ENCODE measurements at places on chromosomes 2 and 18.

DNA sequence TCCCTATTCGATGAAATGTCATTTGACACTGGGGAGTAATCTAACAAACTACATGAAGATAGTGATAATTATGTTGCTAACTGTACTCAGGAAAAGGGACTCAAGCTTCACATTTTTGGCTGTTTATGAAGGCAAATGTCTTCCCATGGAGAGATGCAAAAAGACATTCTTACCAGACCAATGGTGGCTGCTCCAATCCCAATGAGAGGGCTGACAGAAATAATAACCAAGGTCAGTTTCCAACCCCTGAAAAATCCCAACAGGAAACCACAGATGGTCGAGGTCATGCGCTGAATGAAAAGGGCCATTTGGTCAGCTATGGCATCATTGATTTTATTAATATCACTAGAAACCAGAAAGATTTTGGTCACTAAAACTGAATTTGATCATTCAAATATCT lies 37.6 kb downstream of the ABCB11 start:
- no peak for DNase-seq

DNA sequence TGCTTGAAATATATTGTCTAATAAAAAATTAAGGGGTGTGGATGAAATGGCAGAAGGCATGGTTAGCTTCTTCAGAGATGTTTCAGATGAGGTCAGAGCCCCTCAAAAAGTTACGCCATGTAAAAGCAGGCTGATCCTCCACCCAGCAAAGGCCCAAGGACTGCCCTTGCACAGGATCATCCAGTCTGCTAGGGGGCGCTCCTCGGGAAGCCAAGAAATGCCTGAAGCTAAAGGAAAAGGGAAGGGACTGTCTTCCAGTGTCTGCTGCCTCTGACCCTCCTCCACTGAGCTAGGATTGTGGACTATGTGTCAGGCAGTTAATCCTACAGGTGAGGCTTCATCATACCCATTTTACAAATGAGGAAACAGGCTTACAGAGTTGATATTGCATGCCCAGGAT lies 33.8 kb upstream of the TEX51 start:
- peak; percentile 6 for DNase-seq

- no peak for DNase-seq
These were observed 66.5 kb upstream of the FIGN start for GRCh38 chr2:163802284-163802683.

GRCh38 chr2:63679252-63679855 lies 90.6 kb downstream of the MDH1 start:
- DNase-seq, result peak; percentile 85

GRCh38 chr2:237500681-237501424 lies 13.8 kb downstream of the MLPH start:
- DNase-seq, result peak; percentile 100

DNA sequence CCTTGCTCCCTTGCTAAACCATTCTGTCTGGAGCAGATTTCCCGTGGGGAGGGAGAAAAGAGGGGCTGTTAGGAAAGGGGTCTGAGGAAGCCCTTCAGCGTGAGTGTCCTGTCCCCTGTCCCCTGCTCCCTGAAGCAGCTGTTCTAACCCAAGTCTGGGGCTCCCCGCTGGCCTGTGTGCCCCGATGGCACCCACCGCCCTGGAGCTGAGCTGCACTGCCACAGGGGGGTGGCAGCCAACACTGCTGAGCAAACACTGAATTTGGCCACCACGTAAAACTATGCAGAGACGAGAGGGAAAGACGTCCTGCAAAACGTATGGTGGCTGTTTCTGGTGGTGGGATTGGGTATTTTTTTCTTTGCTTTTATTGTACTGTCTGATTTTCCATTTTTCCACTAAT lies 17.9 kb downstream of the KCNG2 start:
- no peak for DNase-seq

DNA sequence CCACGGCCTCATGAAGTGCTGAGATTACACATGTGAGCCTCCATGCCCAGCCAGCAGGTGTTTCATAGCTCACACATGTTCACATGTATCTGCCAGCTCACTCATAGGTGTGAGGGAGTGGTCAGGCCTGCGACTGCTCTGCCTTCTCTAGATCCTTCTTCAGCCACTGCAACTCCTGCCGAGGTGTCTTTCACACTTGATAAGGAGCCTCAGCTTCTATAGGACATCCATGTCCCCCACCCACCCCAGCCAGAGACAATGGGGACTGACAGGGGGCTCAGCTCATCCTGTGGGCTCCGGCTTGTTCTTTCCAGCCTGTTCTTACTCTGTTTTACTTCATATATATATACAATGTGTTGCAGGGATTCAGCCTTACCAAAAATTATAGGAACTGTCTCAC lies 286.5 kb upstream of the MGAT5 start:
- DNase-seq, result no peak

DNA sequence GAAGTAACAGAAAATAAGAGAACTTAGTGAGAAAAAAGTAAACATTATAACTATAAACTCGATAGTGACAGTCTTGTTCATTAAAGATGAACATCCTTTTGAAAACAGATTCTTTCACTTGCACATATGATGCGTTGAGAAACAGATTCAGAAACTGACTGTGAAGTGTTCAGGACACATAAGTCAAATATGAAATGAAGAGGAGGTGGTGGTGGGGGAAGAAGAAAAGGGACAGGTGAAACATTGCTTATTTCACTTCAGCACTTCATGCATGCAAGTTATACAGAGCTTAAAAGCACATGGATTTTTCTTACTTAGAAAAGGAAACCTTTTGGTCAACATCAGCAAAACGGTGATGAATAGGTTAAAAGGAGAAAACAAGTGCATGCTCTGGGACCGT lies 42.5 kb downstream of the STAT4 start:
- DNase-seq, result no peak

DNA sequence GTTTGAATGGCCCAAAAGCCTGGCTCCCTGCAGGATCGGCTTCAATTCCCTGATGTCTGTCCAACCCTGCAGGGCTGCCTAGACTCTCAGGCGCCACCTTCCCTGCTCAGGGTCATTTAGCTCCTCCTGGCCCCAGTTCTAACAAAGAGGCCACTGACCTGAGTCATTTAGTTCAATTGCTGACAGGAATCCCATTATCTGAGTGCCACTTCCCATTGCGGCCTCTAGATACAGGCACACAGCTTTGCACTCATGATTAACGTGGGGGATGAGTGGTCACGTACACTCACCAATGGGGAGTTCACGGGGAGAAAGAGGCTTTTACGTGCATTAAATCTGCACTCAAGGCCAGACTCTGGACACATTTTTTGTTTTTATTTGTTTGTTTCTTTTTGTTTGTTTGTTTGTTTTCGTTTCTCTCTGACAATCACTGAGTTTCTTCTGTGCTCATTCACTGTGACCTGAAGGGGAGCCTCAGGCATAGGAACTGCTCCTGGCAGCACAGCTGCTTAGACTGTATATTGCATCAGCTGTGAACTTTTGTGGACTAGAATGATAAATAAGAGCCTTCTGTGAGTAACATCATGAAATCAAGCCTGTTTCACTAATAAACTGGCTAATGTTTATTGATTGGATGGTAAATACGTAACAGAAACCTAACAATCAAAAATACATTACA lies 118.9 kb upstream of the CTNNA2 start:
- DNase-seq, result no peak

GRCh38 chr2:108212671-108213070 lies 27.1 kb upstream of the SULT1C3 start:
- DNase-seq, result no peak

GRCh38 chr2:160608599-160608998 lies 115.0 kb upstream of the RBMS1 start:
- DNase-seq, result no peak

DNA sequence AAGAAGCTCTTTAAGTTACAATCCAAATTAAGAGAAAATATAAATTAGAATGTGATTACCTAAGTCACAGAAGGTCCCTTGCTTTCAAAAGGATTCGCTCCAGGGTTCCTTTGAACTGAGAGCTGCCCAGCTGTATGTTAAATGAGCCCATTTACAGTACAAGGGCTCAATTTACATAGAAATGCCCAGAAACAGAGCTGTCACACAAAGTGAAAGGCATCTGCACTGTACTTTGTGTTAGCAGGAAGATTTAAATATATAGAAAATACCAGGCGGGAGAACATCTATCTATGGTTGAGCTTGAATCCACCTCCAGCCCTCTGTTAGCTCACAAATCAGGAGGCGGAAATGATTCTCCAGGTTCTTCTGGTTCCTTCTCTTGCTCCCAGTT lies 272.9 kb downstream of the PAX3 start:
- no peak for DNase-seq

GRCh38 chr2:21947046-21947445 lies 823.3 kb downstream of the TDRD15 start:
- no peak for DNase-seq

- DNase-seq, result no peak
These were observed 169.7 kb downstream of the CDCA7 start for GRCh38 chr2:173524256-173524955.

- peak; percentile 55 for DNase-seq
These were observed 43.9 kb downstream of the MARCHF4 start for GRCh38 chr2:216328347-216328746.

GRCh38 chr2:173187941-173188788 lies 112.5 kb downstream of the MAP3K20 start:
- peak; percentile 79 for DNase-seq

DNA sequence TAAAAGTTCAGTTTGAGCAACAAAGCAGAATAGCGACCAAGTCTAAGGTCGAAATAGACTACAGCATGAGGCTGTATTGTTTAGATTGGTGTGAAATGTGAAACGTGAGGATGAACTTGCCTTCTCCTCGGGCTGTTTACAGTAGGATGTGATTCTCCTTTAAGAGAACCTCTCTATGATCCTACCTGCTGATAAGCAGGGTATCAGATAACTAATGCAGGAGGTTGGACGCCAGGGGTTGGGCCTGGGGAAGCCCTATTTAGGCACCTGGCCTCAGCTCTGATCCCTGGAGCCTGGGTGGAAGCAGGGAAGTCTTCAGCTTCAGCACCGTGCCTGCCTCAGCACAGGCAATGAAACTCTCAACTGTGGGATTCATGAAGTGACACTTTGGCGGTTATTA lies 11.4 kb downstream of the CRYGD start:
- no peak for DNase-seq

GRCh38 chr2:17326717-17327116 lies 191.5 kb downstream of the RAD51AP2 start:
- DNase-seq, result no peak

GRCh38 chr18:48767090-48767690 lies 183.6 kb downstream of the SMAD7 start:
- peak; percentile 93 for DNase-seq

DNA sequence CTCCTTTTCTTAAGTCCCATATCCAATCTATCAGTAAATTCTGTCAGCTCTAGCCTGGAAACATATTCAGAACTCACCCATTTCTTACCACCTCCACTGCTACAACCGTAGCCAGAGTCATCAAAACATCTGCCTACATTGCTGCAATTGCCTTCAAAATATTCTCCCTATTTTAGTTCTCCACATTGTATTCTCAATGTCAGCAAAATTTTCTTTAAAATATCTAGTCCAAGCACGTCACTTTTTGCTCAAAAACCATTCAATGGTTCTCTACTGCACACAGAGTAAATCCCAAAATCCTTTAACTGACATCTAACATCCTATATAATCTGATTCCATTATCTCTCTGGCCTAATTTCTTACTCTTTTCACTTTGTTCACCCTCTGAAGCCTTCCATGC lies 68.5 kb upstream of the ERBB4 start:
- DNase-seq, result no peak

GRCh38 chr18:136433-136832 lies 21.9 kb upstream of the USP14 start:
- no peak for DNase-seq

DNA sequence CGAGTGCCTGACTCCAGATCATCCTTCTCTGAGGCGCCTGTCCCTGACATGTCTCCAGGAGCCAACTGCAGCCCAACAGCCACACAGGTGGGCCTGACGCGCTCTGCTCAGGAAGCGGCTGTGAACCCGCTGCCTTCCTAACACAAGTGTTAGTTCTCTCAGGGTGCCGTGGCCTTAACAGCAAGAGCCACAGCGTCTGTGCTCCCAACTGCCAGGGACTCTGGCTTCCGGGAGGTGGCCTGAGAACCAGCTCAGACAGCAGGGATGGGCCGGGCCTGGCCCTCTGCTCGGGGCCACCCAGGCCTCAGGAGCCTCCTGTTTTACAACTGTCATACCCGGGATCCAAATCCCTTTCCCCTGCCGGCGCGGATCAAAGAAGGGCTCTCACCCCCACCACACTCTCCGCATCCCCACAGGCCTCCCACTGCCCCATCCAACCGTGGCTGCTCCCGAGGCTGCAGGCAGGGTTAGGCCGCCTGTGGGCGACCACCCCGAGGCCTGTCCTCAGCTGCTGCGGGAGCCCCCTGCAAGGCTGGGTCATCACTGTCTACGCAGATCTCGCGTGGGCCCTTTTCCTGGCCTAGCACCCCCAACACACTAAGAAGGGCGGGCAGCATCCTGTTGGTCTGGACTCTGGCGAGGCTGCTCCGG lies 114.2 kb upstream of the ZNF236 start:
- DNase-seq, result no peak

GRCh38 chr2:182817558-182817957 lies 48.9 kb downstream of the FRZB start:
- DNase-seq, result no peak

DNA sequence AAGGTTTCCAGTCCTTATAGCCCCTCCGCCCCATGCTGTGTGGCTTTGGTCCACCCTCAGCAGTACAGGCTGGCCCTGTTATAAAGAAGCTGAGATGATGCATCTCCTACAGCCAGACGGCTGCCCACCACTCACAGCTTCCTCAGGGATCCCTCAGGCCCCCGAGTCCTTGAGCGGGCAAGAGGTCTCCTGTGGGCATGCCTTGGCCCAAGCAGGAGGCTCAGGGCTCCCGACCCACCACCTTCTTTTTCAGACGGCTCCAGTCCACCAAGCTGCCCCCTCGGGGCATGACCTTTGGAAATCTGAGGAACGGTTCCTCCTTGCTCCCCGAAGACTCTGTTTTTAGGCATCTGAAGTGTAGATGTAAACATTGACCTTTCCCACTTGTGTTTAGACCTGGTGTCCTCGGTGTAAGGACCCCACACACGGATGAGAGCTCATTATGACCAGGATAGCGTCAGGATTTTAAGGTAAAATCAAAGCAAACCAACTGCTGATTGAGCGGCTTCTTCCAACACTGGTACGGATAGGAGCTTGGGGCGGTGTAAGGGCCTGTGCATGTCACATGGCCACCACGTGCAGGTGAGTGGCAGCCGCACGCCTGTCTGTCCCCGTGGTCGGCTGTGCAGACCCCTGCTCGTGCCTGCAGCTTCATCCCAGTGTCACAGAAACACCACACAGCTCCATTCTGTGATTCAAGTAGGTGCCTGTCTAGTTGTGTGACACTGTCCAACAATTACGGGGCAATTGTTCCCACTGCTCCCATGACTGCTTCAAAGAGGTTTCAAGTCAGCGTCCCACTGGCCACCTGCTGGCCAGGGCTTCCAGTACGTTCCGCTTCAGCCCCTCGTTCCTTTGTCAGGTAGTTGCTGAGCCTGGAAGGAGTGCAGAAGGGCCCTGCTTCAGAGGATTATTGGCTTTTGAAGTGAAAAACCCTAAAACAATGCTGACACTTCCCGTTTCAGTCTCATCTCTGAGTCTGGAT lies 74.7 kb downstream of the NDUFA10 start:
- DNase-seq, result no peak

DNA sequence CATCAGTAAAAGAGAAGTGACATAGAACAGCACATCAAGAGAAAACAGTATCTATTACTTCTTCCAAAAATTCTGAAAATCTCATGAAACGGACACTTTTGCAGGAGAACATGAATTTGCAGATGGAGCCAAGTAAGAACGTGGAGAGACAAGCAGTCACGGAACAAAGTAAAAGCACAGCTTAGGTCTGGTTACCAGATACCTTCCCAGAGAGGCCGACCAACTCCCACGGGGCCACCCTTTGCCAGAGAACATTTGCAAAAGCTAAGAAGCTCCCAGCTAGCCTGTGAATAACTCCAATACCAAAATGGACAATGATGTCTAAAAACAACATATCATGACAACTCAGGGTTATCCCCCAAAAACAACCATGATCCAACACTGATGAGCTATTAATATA lies 38.9 kb downstream of the THAP4 start:
- no peak for DNase-seq

Measured in EH (cell line).